NAMALWA (cell line): ENCODE measurements at places on chromosomes 2 and 18.

GRCh38 chr2:240933048-240933965 lies 27.2 kb downstream of the CROCC2 start:
- no peak for DNase-seq

DNA sequence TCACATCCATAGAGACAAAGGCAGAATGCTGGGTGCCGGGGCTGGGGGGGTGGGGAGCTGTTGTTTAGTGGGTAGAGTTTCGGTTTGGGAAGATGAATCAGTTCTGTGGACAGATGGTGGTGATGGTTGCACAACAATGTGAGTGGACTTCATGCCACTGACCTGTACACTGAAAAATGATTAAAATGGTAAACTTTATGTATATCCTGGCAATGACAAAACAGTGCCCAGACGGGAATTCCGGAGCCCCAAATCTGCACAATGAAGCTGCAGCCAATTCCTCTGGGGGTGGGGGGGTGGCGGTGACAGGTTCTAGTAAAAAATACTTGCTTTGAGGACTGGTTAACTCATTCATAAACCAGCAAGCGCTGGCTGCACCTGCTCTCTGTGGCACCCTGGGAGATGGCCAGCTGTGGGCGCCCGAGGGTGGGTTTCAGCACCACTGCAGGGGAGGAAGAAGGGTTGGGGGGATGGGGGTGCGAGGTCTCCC lies 81.8 kb upstream of the HPCAL1 start:
- DNase-seq = no peak

GRCh38 chr18:37464257-37464656 lies 101.3 kb downstream of the CELF4 start:
- no peak for DNase-seq

GRCh38 chr2:57465967-57466366 lies 580.6 kb upstream of the VRK2 start:
- DNase-seq = no peak

GRCh38 chr18:9000733-9001132 lies 101.8 kb upstream of the NDUFV2 start:
- no peak for DNase-seq

DNA sequence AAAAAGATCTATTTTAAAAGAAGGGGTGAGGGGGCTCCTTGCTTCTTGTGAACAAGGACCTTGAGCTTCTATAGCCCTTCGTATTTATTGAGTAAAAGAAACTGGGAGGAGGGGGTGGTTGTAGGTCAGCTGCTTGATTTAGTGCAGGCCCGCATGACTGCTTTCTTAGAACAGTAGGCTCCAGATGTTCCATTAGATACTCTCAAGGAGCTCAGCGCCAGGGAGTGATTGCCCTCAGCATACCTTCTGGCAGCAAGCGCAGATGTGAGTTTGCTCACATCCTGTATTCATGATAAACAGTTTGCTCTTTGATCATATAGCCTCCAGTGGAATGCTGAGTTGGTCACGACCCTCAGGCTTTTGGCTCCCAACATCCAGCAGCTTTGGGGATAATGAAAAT lies 108.9 kb upstream of the XPO1 start:
- no peak for DNase-seq

DNA sequence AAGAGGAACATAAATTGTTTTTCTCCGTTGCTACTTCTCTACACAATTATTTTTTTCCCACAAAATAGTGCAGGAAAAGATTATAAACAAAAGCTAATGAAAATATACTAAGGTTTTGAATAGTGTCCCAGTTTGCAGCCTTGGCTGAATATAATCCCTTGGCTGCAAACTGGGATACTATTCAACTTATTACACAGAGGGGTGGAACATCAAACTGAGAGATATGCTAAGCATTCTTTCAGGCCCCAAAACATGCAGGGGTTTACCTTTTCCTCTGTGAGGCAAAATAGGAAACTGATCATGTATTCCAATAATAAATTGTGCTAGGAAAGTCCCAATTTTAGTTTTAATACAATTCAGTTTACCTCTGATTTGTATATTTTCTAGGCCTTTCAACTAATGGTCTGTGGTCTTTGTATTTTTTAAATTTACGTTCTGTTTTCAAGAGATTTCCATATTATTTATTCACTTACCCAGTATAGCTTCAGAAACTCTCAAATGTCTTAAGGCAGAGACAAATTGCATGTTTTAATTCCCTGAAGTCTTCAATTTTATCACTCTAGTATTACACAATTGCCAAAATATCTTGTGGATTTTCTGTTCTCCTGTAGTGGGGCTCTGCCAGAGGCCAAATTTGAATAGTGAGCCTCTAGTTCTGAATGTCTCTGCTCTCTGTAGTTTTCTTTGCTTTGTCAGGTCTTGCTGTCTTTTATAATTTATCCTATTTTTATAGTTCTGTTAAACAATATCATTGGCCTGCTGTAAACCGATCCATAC lies 63.9 kb downstream of the PPP1R1C start:
- DNase-seq = no peak

- DNase-seq = peak; percentile 85
Observed at GRCh38 chr18:77052983-77053309, 79.6 kb downstream of the MBP start.

DNA sequence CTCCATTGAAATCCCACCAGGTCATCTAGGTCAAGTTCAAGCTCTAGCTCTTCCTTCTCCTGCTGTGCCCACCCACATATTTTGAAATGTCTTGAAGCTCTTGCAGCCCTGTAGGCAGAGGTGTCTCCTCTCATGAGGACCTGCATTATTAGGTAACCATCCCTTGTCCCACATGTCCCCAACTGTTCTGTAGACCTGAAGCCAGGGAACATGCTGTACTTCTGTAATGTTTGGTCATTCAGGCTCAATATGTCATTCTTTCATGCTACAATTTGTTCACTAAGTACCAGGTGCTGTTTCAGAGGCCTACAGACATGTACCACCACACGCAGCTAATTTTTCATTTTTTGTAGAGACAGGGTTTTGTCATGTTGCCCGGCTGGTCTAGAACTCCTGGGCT lies 22.2 kb downstream of the SLC3A1 start:
- no peak for DNase-seq

DNA sequence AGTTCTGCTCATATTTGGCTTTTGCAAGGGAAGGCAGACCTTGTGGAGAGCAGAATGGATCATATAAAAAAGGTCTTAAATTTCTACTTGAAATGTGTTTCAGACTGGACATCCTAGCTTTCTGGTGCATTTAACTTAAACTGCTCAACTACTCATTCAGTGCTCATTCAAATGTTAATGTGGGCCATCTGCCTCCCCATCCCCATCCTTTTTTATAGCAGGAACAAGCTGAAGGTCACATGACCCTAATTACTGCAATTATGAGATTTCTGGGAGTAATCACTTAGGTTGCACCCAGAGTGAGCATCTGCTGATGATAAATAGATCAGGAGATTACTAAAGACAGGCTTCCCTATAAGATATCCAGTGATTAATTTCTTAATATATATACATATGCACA lies 96.1 kb downstream of the MAP2 start:
- DNase-seq = no peak

DNA sequence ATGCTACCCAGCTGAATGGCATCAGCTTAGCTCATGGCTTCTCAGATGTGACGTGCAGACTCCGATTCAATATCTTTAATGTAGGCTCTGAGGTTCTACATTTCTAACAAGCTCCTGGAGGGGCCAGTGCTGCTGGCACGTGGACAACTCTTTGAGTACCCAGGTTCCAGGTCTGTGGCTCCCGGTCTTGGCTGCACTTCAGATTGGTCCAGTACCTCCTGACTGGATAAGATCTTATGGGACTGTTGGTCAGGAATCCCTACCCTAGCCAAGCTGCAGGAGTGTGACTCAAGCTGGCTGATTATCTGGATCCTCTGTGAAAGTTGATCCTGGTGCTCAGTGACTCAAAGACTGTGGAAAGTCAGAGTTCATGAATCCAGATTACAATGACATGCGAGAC lies 222.1 kb downstream of the ANKRD30B start:
- DNase-seq = no peak

GRCh38 chr2:23606968-23607367 lies 222.0 kb downstream of the KLHL29 start:
- DNase-seq = no peak

DNA sequence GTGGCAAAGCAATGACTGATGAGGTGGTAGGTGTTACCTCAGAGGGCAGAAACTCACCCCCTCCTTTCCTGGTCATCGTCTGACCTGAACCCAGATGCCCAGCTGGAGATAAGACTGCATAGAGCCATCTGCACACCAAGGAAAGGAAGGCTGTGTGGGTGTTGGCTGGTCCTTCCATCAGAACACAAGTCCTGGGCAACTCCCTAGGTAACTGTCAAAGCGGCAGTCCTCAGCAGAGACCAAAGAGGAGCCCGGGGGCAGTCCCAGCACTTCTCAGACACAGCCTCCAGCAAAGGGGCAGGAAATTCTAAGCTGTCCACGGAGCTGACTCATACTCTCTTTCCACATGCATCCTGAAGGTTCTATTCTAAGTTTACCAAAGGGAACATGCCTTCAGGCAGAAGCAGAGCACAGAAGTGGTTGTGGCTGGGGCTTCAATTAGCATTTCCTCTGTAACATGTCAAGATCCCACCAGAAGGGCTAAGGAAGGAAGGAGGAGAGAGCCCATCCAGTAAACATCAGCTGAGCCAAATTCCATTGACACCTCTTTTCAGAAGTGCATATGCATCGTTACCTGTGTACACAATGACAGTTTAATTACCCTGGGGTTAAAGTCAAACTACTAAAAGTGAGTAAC lies 54.7 kb downstream of the SPRED2 start:
- no peak for DNase-seq

GRCh38 chr2:20468549-20469500 lies 22.0 kb downstream of the RHOB start:
- DNase-seq = no peak

DNA sequence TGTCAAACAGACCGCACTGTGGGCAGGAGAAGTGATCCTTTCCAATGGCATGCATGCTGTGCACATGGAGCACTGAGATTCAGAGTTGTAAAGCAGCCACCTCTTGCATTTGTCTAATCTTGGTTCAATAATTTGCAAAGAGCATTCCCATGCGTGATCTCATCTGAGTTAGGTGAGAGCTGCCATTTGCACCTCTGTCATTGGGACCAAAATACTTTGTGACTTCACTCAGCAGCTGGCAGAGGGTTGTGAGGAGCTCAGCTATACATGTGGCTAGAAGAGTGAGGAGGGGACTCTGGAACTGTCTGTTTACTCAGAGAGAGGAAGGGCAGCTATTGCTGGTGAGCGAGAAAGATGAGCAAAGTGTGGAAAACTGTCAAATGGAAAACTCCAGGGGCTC lies 265.1 kb upstream of the TNP1 start:
- no peak for DNase-seq

- DNase-seq = no peak
Observed at GRCh38 chr2:239401881-239402233, 1.0 kb upstream of the HDAC4 start.

DNA sequence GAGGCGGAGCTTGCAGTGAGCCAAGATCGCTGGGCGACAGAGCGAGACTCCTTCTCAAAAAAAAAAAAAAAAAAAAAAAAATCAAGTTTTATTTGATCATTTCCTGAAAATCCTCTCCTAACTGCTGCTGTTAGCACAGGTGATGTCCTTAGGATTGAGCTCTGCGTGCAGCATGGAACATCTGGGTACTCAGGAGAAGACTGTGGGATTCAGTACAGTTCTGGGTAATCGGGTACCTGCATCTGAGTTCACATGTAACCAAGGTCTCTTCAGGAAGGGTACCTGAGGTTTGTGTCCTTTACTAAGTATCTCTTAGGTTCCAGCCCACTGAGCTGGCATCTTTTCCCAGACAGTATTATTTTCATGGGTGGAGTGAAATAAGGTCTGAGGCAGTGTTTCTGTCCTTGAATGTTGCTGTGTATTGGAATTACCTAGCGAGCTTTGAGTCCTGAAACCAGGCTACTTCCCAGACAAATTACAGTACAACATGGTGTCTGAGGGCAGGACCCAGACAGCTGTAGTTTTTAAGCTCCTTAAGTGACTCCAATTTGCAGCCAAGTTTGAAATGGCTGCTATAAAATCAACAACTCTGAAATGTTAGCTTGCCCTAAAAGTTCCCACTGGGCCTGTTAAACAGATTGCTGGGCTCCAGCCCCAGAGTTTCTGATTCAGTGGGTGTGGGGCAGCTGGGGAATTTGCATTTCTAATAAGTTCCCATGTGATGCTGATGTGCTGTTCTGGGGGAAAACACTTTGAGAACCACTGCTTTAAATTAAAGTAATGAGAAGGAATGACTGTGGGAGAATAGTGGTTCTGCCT lies 120.5 kb downstream of the PMAIP1 start:
- DNase-seq = peak; percentile 49

DNA sequence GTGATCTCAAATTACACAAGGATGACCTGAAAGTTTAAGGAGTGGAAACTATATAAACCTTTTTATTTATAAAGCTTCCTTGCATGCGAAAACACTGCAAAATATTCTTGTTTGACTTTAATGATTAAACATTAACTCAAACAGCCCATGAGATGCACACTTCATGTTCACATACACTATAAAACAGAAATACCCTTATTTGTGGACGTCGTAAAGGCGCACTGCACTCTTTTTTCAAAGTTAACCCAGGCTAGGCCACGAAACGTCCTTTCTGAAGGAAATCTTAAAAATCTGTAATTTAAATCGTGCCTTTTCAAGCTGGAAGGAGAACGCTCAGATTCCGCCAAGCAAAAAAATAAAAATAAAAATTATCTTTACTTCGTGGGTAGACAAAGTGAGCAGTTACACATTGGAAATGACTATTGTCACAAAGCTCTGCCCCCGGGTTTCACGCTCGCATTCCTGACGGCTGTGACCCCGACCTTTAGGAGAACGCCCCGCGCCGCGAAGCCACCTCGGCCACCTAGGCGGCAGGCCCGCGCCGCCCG lies 728 bp downstream of the FAM168B start:
- DNase-seq = no peak

DNA sequence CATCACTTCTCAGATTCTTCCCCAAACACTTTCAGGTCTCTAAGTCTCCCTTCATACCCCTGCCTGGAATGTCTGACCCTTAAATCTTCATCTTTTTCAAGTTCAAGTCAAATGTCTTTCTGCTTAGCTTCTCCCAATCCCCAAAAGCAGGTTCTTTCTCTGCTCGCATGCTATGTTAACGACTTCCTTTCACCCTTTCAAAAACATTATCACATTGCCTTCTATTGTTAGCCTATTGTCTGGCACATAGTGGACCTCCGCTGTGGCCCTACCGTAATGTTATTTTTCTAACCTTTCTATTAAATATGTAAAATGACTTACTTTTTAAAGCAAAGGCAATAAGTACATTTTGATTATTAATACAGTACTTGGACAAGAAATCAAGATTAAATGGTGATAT lies 2.2 kb downstream of the CDKL4 start:
- DNase-seq = no peak

- DNase-seq = no peak
Observed at GRCh38 chr2:35963357-35963756, 392.2 kb upstream of the CRIM1 start.

DNA sequence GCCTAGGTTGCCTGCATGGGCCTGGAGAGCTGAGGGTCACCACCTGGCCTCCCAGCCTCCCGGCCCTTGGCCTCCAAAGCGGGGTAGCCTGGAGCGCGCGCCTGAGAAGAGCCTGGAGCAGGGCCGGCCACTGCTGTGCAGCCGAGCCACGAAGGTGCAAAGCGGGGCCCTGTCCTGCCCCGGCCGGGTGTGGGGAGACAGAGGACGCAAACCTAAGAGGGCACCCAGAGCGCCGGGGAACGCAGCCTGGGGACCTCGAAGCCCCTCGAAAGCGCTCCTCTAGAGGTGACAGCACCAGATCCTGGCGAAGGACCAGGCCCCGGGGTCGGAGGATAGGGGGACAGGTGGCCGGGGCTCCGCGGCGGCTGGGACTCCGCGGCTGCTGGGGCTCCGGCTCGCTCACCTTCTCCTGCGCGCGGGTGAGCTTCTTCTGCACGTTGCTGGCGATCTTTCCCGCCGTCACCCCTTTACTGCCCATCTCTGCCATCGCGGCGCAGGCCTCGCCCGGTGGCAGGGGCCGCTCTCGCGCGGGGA lies 430 bp downstream of the BIN1 start:
- no peak for DNase-seq

GRCh38 chr2:109339519-109339966 lies 210.5 kb downstream of the SH3RF3 start:
- DNase-seq = no peak
